Liver (tissue), 10 donors: ENCODE measurements at places on chromosomes 4 and X.
A peak's percentile ranks its signal among the peaks of the same experiment; 100 is the strongest.

- no peak overlapping the region for H3K4me3 ChIP-seq
- no peaks in the 10 kb centered on the region for H3K36me3 ChIP-seq
- no peak for DNase-seq
- no peaks in the 10 kb centered on the region for H3K27me3 ChIP-seq
- peaks cover 2% of the 10 kb centered on the region for H3K4me1 ChIP-seq
- peak overlapping the region; percentile 83 for H3K27ac ChIP-seq
These were observed 58.7 kb downstream of the TEC start for GRCh38 chr4:48210966-48211328.

- H3K36me3 ChIP-seq, result no peaks in the 10 kb centered on the region
- no peak overlapping the region for H3K4me3 ChIP-seq
- no peaks in the 10 kb centered on the region for H3K27me3 ChIP-seq
- DNase-seq, result no peak
These were observed 58.2 kb upstream of the C4orf50 start for GRCh38 chr4:6076391-6076790.

DNA sequence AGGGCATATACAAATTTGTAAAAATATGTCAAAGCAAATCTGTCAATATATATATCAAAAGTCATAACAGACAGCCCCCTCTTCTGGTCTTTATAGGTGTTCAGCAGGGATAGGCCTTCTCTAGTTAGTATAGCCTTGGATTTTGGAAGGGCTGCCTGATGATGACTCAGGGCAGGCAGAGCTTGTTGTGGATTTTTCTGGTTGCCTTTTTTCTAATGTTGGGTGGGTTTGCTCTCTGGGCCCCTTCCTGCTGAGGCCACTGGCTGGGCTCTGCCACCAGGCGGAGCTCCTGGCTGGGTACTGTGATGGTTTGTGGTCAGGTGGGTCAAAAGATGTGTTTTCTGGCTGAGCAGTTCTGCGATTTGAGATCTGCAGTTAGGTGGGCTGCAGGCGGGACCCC lies 294.2 kb downstream of the GRIA2 start:
- no peak overlapping the region for H3K27ac ChIP-seq
- no peak overlapping the region for H3K4me3 ChIP-seq
- H3K36me3 ChIP-seq, result no peaks in the 10 kb centered on the region
- H3K27me3 ChIP-seq, result no peaks in the 10 kb centered on the region
- DNase-seq, result no peak

GRCh38 chr4:107482546-107482945 lies 237.5 kb downstream of the PAPSS1 start:
- no peaks in the 10 kb centered on the region for H3K4me1 ChIP-seq
- no peaks in the 10 kb centered on the region for H3K36me3 ChIP-seq
- DNase-seq, result no peak
- no peaks in the 10 kb centered on the region for H3K27me3 ChIP-seq
- H3K4me3 ChIP-seq, result no peak overlapping the region

GRCh38 chr4:129532573-129532972 lies 436.6 kb downstream of the C4orf33 start:
- DNase-seq, result no peak
- H3K4me1 ChIP-seq, result no peaks in the 10 kb centered on the region
- H3K27ac ChIP-seq, result no peak overlapping the region
- no peak overlapping the region for H3K4me3 ChIP-seq
- no peaks in the 10 kb centered on the region for H3K36me3 ChIP-seq

DNA sequence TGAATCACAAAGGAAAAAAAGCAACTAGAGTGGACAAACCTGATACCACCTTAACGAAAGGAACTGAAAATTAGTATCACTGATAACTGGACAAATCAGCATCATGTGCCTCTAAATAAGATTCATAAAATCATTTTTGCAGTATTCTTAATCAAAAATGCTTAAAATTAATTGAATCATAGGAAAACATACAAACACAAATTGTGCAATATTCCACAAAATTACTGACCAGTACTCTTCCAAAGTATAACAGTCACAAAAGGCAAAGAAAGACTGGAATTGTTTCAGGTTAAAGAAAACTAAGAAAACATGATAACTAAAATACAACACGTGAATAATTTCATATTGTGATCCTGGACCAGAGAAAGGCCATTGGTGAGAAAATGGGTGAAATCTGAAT lies 27.1 kb downstream of the FBXW7 start:
- H3K36me3 ChIP-seq, result no peaks in the 10 kb centered on the region
- no peaks in the 10 kb centered on the region for H3K27me3 ChIP-seq
- DNase-seq, result no peak

- peaks cover 11% of the 10 kb centered on the region for H3K36me3 ChIP-seq
- no peak overlapping the region for H3K4me3 ChIP-seq
- peaks cover 7% of the 10 kb centered on the region for H3K4me1 ChIP-seq
- H3K27ac ChIP-seq, result peak overlapping the region; percentile 29
- DNase-seq, result no peak
These were observed 57.1 kb downstream of the RELL1 start for GRCh38 chr4:37628977-37629609.

DNA sequence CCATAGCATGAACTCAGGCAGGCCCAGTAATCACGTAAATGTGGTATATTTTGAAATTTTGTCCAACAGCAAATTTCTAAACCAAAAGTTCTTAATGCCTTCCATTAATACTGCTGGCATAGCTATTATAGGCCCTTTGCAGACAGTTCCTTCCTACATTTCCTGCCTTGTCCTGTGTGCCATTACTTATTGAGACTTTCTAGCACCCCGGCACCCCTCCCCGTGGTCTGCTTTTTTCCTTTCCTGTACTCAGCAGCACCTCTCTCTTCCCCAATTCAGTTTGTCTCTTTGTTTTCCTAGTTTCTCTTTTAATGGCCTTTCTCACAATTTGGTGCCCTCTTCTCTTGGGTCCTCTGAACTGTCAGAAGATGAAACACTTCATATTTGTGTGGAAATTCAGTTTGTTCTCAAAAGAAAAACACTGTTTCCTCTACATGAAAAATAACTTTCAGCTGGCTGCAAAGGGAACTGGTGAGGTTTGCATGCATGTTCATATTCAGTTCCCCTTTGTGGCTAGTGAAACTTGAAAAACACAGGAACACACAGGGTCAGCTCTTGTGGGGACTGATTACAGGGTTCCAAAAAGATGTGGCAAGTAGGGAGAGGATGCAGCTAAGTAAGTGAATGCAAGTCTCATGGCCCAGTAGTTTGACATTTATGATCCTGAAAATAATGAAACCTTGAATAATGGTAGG lies 17.1 kb downstream of the GPR34 start:
- H3K27ac ChIP-seq, result no peak overlapping the region
- DNase-seq, result no peak
- H3K36me3 ChIP-seq, result no peaks in the 10 kb centered on the region

GRCh38 chr4:134422776-134423175 lies 221.2 kb upstream of the PABPC4L start:
- DNase-seq, result no peak
- no peaks in the 10 kb centered on the region for H3K36me3 ChIP-seq
- H3K4me1 ChIP-seq, result no peaks in the 10 kb centered on the region
- H3K4me3 ChIP-seq, result no peak overlapping the region
- no peaks in the 10 kb centered on the region for H3K27me3 ChIP-seq
- H3K27ac ChIP-seq, result no peak overlapping the region

DNA sequence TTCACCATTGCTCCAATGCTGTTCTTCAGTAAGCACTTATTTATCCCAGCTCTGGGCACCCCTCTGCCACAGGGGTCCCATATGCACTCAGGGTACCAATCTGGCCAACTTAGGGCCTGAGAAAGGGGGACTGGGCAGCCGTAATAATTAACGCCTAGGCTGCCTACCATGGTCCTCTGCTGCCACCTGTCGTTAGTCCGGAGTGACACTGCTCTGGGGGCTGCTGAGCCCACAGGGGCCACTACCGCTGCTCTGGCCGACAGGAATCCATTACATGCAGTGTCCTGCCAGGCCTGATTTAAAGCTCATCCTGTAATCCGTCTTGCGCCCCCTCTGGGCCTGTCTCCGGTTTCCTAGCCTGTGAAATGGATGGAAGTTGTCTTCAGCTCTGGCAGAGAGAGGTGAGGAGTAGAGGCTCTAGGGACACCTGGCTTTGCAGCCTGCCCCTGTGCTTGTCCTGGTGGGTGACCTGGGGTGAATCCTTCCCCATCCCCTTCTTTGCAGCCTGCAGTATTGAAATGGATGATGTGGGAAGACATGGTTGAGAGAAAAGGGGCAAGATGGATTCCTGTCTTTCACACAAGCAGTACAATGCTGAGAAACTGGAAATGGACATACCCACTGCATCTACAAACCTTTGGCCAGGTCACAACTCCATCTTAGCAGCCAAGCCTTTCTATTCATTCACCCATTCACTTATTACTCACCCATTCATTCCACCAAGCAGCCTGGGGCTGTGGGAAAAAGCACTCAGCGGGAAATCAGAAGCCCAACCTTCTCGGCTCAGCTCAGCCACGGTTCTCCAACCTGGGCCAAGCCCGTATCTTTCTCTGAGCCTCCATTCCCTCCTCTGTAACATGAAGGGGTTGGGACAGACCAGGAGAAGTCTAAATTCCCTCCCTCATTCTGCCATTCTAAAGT lies 116.3 kb upstream of the NALF2 start:
- H3K36me3 ChIP-seq, result no peaks in the 10 kb centered on the region
- DNase-seq, result peak; percentile 49
- no peaks in the 10 kb centered on the region for H3K4me1 ChIP-seq
- H3K4me3 ChIP-seq, result no peak overlapping the region
- H3K27me3 ChIP-seq, result no peaks in the 10 kb centered on the region

DNA sequence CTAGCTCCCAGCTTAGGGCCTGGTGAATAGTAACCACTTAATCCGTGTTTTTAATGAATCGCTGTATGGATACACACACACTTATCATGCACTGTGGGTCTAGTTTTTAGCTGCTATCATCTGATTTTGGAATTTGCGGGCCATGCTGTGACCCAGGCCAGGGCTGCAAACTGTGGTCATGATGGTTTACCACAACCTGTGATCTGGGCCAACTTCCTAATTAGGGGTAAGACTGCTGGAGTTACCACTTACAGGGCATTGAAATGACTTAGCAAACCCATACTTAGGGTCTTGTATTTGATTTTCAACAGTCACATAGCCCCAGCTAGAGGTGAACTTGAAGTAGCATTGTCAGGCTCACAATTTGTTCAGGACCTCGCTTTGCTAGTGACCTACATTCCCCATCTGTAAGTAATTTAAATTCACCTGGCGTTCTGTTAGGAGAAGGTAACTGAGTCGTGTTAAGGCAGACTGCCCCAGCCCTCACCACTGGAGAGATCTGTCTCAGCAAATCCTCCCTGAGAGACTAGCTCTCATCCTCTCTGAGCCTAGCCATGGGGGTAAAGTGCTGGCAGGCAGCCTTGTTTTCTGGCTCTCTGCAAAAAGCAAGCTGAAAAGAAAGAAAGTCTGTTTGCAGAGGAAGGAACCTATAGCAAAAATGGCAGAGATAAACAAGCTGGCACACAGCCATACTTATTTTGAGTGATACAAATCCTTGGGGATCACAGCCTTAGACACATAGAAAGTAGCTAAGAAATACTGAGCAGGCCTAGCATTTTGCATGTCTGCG lies 33.8 kb upstream of the EGFL6 start:
- peaks cover 6% of the 10 kb centered on the region for H3K27me3 ChIP-seq
- DNase-seq, result no peak
- H3K4me3 ChIP-seq, result no peak overlapping the region
- H3K4me1 ChIP-seq, result peaks cover 2% of the 10 kb centered on the region
- no peaks in the 10 kb centered on the region for H3K36me3 ChIP-seq
- H3K27ac ChIP-seq, result no peak overlapping the region

GRCh38 chrX:119475389-119476101 lies 7.3 kb downstream of the SLC25A5 start:
- H3K27me3 ChIP-seq, result no peaks in the 10 kb centered on the region
- no peak overlapping the region for H3K27ac ChIP-seq
- no peak for DNase-seq
- H3K4me1 ChIP-seq, result peaks cover 3% of the 10 kb centered on the region

DNA sequence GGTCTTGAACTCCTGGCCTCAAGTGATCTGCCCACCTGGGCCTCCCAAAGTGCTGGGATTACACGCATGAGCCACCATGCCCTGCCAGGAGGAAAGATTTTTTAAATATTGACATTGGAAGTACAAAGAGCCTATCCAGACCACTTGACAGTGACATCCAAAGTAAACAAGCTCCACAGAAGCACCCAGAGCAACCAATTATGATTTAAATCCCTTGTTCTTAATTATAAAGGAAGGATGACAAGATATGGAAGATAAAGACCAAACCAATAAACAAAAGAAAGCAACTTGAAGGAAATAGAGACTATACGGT lies 27.7 kb upstream of the RPL34 start:
- H3K27ac ChIP-seq, result no peak overlapping the region
- peaks cover 2% of the 10 kb centered on the region for H3K4me1 ChIP-seq
- DNase-seq, result no peak
- H3K36me3 ChIP-seq, result no peaks in the 10 kb centered on the region

GRCh38 chrX:56268888-56269287 lies 36.7 kb downstream of the KLF8 start:
- no peaks in the 10 kb centered on the region for H3K4me1 ChIP-seq
- H3K4me3 ChIP-seq, result no peak overlapping the region
- no peaks in the 10 kb centered on the region for H3K27me3 ChIP-seq
- H3K27ac ChIP-seq, result no peak overlapping the region
- H3K36me3 ChIP-seq, result no peaks in the 10 kb centered on the region

GRCh38 chr4:111230265-111230664 lies 607.4 kb upstream of the PITX2 start:
- H3K36me3 ChIP-seq, result no peaks in the 10 kb centered on the region
- no peaks in the 10 kb centered on the region for H3K27me3 ChIP-seq
- no peaks in the 10 kb centered on the region for H3K4me1 ChIP-seq
- no peak overlapping the region for H3K27ac ChIP-seq
- no peak overlapping the region for H3K4me3 ChIP-seq

- no peak overlapping the region for H3K27ac ChIP-seq
- no peak for DNase-seq
- H3K36me3 ChIP-seq, result no peaks in the 10 kb centered on the region
These were observed 25.3 kb downstream of the FAM241A start for GRCh38 chr4:112170451-112170993.

DNA sequence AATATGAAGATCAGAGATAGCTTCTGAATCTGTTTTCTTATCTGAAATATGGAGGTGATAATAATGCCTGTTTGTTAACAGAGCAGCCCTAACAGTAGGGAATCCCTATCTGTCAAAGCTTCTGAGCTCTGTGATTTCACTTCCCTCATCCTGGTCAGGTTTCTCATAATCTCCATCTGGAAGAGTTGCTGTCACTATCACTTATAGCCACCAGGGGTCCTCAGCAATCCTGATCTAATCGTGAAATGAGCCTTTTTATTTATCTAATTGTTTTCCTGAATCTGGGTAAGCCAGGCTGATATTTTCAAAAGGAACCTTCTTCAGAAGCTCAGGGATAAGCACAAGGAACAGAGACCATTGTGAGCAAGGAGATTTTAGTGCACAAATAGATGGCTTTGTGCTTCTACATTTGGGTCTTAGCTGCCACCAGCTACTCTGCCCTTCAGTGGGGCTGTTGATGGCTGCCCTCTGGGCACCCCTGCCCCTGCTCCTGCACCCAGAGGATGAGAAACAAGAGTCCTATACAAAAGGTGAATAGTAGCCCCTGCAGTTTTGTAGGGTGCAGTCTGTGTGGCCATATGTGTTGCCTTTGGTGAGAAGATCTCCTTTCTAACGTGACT lies 196.4 kb upstream of the RADX start:
- no peaks in the 10 kb centered on the region for H3K36me3 ChIP-seq
- no peak for DNase-seq
- H3K27ac ChIP-seq, result no peak overlapping the region
- H3K4me1 ChIP-seq, result no peaks in the 10 kb centered on the region
